NCI-H1694 (cell line): ENCODE measurements at places on chromosomes 13 and 19.

- no peak for DNase-seq
These were observed 7.3 kb upstream of the CYP2A7 start for GRCh38 chr19:40889366-40889765.

DNA sequence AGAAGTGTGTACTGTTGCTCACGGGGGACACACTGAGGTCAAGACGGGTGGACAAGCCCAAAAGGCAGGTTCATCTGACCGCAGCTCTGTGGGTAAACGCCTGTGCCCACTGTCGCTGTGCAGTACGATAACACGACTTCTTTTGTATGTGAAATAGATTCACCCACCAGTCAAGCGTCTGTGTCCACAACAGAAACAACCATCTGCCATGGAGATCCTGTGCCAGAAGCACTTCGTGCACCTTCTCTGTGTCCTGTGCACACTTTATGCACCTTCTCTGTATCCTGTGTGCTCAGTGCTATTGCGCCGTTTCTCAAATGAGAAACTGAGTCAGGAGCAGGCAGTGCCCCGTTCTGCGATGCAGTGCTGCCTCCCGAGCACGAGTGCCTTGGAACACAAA is 138.9 kb downstream of the ATP11A start:
- DNase-seq: no peak

DNA sequence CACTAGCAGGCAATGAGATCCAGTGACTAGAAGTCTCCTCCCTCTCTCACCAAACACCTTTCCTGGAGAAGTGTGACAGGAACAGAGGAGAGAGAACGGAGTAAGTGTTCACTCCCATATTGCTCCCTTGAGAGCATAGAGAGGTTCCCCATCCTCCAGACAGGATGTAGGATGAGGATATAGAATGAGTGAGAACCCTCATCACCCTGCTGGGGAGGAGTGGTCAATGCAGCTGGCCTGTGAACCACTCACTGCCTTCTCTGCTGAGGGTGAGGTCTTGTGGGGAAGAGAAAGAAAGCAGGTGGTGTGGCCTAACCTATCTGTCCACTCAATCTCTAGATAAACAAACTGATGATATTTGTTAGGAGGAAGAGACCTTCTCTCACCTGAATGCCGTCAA is 386.6 kb downstream of the PCDH20 start:
- DNase-seq: no peak

- peak; percentile 2 for DNase-seq
These were observed 570.5 kb upstream of the ARGLU1 start for GRCh38 chr13:107138486-107138885.

GRCh38 chr13:114080739-114081561 is 51.5 kb downstream of the RASA3 start:
- no peak for DNase-seq

DNA sequence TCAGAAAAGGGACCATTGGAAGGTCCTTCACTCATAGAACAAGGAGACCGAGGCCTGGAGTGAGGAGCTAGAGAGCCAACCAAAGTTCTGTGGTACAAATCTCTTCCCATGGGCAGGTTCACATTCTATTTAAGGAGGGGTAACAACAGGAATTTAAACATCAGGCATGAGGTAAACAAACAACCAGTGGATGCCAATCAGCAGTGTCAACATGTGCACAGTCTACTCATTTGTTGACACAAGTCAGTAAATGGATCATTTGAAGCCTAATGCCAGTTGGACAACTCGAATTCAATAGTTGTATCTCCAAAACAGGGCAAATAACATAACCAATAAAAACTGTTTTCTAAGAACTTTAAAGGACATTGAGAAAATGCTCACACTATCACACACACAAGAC is 6.3 kb upstream of the DOCK9 start:
- no peak for DNase-seq

DNA sequence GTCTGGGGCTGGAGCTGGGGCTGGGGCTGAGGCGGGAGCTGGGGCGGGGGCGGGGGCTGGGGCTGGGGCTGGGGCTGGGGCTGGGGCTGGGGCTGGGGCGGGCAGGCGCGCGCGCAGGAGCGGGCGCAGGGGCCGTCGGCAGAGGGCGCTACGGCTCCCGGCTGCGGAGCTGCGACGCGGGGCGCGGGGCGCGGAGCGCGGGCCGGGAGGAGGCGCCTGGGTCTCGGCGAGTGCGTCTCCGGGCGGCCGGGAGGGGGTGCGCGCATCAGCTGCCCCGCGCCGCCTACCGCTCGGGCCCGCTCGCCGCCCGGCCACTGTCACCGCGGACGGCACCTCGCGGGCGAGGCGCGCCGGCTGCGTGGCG is 422 bp upstream of the MTUS2 start:
- DNase-seq: no peak

- DNase-seq: no peak
These were observed 528.7 kb upstream of the KLF12 start for GRCh38 chr13:74662905-74663304.

GRCh38 chr13:110945928-110946570 is 31.2 kb upstream of the ANKRD10 start:
- no peak for DNase-seq

DNA sequence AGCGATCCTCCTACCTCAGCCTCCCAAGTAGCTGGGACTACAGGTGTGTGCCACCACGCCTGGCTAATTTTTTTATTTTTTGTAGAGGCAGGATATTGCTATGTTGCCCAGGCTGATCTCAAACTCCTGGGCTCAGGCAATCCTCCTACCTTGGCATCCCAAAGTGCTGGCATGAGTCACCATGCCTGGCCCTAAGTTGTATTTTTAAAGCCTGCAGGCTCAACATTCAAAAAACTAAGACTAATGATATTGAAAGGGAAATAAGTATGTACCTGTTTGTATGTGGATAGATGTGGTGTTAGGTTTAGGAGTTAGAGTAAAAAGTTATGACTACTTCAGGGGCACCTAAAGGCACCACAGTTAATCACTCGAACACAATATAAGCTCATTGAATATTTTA is 5.4 kb upstream of the IPO5 start:
- no peak for DNase-seq

GRCh38 chr19:46109876-46110275 is 14.6 kb downstream of the IGFL3 start:
- DNase-seq: no peak

- DNase-seq: no peak
These were observed 52.4 kb downstream of the SKA3 start for GRCh38 chr13:21123956-21124355.

DNA sequence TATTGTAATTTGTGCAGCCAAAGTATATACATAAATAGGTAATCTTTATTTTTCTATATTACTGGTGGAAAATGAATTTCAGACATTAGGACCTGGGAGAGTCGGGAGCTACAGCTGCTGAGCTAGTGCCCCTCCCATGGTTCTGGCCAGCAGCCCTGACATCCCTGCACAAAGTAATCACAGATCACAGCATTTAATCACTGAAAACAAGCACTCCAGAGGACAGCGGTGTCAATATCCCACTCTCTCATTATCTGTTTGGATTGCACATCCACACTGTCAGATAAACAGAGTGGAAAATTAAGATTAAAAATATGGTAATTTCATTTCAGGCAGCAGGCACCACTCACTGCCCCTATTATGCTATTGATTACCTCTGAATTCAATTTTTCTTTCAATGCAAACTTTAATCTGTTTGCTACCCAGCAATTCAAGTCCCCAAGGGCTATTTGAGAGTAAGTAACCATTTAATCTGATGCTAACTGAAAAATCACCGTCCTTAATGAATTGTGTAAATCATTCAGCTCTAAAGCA is 254.1 kb upstream of the SOX21 start:
- DNase-seq: no peak

- DNase-seq: no peak
These were observed 2.2 kb downstream of the MZF1 start for GRCh38 chr19:58570770-58571574.

- DNase-seq: no peak
These were observed 125.2 kb downstream of the KDM4B start for GRCh38 chr19:5093948-5094718.

- DNase-seq: no peak
These were observed 34.6 kb downstream of the CRTC1 start for GRCh38 chr19:18718015-18718526.

- DNase-seq: no peak
These were observed 15.2 kb upstream of the IZUMO2 start for GRCh38 chr19:50178320-50178719.

GRCh38 chr13:72698164-72698563 is 29.3 kb downstream of the MZT1 start:
- no peak for DNase-seq

DNA sequence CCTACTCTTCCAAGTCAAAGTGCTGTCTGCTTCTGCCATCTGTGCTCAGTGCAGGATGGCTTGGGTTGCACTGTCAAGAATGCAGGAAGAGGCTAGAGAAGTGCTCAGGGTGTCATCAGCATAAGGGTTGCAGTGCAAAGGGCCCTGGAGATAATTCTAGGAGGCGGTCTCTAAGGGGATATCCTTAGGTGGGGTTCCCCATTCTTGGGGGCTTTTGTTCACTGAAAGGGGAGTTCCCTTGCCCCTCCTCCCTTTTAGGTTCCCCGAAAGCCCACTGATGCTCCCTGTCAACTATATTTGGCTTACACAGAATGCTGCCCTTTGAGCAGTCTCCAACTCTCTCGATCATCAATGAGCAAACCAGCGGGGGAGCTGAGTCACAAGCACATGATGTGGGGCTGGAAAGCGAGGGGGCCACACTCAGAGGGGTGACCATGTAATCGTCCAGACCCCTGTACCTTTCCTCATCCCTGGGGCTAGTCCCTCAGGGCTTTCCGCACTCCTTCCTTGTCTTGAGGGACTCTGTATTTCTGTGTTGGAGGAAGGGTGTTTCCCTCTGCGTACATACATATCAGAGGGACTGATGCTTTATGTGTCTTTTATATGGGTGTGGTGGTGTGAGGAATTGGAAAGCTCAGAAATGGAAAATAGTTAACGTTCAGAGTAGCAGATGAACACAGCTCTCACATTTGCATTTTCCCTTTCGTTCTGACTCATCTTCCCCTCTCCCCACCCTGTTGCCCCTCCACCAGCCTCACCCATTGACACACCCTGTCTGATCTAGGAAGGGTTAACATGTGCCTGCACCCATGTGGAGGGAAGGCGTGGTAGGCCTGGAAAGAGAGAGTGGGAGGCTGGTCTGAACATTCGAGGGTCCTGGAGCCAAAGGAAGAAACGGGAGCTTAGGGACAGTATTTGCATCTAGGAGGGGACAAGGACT is 6.7 kb downstream of the ZBTB32 start:
- DNase-seq: no peak

GRCh38 chr13:23325191-23325590 is 108.3 kb downstream of the SACS start:
- no peak for DNase-seq
